Naive thymus-derived CD4-positive, alpha-beta T cell (primary cell): ENCODE measurements at places on chromosomes 7 and 10. TPM values are rescaled to one million over a fixed set of nuclear protein-coding genes. Genes with fewer than 3 reads are reported as not detected.

RAB19 gene
- 3.0 TPM for polyA plus RNA-seq

GSDME gene
- not detected for polyA plus RNA-seq

CPN1 gene
- polyA plus RNA-seq = not detected

LEP gene
- not detected for polyA plus RNA-seq

SPDYE5 gene
- 0.14 TPM for polyA plus RNA-seq

CTAGE6 gene
- polyA plus RNA-seq = not detected

ACTL6B gene
- not detected for polyA plus RNA-seq

CALN1 gene
- not detected for polyA plus RNA-seq

ANKRD2 gene
- not detected for polyA plus RNA-seq

PIK3AP1 gene
- polyA plus RNA-seq = 0.57 TPM

DNA sequence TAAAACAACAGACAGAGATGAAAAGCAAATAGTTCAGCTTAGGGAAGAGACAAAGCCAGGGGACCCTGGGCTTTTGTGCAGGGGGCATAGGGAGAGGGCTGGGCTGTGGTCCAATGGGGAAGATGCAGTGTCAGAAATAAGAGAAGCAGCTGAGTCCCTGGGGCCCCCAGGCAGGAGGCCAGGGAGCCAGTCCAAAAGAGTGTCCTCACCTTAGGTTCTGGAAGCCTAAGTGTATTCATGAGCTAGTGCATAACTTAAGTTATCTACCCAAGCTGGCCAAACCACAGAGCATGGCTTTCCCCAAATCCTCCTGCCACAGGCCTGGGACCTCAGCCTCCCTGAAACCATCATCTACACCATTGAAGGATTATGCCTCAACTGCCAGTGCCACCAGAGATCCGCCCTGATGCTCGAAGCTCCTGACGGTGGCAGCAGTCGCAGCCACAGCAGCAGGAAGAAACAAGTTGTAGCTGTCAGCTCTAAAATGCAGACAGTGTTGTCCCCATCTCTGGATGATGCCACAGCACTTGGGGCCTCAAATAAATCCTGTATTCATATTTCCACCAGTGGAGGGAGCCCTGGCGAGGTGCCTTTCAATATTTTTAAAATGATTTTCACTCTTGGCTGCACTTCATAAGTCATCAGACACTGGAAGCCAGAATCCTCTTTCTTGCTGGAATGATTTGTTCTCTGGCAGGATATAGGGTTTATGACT is 574.6 kb downstream of the GRID1 start:
- DNase-seq = no peak

DNA sequence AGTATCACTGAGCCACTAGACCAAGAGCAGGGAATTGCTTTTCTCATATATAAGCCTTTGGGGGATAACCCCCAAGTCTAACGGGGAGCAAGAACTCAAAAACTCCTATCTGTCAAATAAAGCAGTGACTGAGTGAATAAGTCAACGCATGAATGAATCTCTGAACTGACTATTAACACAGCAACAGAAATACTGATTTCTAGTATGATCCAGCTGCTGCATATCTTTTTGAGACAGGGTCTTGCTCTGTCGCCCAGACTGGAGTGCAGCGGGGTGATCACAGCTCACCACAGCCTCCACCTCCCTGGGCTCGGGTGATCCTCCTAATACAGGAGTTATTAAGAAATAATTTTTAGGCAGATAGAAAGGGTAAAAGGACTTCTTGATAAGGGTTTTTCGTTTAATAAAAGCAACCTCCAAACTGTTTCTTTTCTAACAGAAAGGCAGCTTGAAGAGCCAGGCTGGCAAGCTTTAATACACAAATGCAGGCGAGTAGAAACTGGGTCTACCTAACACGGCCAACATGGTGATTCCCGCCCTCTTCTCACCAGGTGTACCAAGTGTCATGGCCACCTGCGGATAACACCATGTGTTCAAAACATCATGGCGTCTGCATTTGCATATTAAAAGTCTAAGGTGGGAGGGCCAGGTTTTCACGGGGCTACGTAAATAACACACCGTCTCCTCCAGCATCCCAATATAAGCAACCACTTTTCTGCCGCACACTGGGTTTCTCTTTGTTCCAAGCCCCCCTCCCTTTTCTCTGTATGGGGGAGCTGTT is 631.9 kb downstream of the PARD3 start:
- DNase-seq = no peak

DNA sequence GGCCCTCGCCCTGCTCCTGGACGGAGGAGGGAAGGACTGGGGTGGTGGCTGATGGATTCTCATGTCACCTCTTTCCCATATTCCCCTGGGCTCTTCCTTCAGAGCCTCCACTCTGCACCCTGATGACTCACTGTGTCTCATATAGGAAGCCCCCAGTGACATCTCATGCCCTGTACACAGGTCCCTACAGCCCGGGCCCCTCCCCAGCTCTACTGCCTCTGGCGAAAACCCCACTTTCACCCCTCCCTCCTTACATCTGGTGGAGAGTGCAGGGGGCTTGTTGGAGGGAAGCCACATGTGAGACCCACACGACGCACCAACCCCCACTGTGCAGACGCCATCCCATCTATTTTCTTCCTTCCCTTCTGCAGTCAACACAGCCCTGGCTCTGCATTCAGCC is 72.8 kb upstream of the ZNF479 start:
- no peak for DNase-seq

DNA sequence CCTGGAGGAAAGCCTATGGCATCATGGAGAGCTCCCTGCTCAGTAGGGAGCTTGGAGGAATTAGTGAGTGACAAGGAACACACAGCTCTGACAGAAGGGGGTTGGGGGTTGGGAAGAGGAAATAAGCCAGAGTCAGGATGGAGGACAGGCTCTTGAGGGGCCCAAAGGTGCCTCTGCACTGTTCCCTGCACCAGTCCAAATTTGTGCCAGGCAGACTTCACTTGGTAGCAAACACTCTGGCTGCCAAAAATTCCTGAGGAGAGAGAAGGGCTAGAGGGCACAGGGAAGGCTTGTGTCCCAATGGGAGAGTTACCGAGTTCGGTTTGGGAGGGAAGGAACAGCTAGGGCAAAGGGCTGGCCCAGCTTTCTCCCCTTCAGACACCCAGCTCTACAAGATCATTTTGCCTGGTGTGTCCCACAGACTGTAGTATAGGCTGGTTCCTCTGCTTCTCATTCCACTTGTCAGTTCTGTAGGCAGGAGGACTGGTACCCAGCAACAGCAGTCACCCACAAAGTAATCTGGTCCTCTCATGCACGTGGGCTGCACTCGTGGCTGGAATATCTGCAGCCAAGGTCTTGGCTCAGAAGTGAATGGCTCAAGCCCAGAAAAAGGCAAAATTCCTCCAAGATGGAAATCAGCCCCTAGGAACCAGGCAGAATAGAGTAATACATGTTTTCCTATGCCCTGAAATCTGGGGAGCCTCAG is 8.0 kb upstream of the KCNIP2 start:
- DNase-seq = no peak

DNA sequence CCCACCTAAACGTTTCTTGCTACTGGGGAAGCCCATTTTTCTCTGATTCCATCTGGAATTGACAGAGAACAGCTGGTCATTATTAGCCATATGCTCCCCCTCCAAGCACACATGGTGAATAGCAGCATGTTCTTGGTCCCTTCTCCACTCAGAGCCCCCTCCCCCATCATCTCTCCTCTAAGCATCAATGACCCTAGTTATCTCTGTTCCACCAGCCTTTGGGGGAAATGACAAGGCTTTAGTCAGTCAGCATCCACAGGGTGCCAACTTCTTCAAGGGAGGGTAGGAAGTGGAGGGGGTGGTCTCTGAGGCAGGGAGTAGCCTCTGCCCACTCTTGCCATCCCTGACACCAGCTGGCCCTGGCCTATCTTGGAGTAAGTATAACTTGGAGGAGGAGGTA is 163.1 kb downstream of the UBE2H start:
- DNase-seq = no peak

GRCh38 chr7:82345886-82346285 is 97.7 kb downstream of the CACNA2D1 start:
- no peak for DNase-seq

- DNase-seq = no peak
Observed at GRCh38 chr10:50511492-50512213, 112.1 kb downstream of the SGMS1 start.

GRCh38 chr7:130878785-130879184 is 144.8 kb upstream of the KLF14 start:
- DNase-seq = no peak

DNA sequence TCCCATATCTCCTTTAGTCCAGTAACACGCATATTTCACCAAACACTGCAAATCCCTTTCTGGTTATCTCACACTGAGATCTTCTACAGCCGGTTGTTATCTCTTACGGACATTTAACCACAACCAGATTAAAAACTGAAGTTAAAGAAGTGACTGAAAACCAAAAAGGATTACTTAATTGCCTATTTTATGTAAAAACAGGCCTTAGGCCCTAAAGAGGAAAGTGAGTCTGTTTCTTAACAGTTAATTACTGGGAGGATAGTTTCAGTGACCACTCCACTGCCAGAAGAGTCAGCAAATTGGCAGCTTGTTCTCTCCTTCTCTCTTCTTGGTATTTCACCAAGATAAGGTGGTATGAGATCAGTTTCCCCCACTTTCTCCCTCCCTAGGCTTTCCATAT is 161.9 kb upstream of the MEOX2 start:
- no peak for DNase-seq

GRCh38 chr10:6320320-6321010 is 117.7 kb downstream of the PFKFB3 start:
- no peak for DNase-seq

DNA sequence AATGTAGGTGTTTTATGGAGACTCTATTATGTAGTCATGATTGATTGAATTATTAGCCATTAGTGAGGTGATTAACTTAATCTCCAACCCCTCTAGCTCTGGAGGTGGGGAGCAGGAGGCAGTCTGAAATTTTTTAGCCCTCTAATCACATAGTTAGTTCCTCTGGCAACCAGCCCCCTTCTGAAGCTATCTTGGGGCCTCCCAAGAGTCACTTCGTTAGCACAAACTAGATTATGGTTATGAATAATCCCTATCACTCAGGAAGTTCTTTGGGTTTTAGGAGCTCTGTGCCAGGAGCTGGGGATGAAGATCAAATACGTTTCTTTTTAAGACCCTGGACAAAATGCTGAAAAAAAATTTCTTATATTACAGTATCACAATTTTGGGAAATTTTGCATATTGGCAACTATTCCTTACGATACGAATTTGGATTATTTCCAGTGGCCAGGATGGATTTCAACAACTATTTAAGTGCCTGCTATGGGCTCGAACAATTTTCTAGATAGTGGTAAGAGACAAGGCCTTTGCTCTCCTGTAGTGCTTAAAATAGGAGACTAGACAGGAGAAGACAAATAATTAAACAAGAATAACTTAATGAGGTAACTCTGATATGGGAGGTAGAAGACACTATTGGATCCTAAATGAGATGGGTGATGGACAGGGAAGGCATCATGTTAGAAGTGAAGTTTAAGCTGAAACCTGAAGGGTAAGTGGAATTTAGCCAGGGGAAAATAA is 52.9 kb downstream of the BTAF1 start:
- no peak for DNase-seq

DNA sequence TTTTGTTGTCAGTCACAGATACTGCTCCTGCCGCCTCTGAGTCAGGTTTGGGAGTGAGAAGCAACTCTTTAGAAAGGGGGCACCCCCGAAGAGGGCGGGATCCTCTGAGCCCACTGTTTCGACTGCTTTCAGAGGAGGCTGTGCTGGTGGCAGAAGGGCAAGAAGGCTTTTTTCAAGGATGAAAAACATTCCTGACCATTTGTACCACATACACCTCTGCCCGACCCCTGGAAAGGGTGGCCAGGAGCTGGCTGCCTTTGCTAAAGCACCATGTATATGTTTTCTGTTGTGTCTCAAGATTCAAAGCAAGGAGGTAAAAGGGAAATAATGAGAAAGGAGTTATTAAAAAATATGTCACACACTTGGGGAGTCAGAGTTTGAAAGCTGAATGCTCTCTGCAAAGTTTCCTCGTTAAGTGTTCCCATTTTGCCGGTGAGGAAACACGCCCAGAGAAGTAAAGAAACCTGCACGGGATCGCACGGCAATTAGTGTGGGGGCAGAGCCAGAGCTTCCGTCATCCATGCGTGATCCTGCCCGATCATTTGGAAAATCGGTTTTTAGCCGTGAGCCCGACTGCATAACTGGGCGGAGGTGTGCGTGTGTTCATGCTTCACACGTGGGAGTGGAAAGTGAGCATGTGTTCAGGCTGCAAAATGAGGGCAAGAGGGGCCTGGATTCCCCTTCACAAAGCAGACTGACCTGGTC is 163.2 kb downstream of the ADAM12 start:
- no peak for DNase-seq

GRCh38 chr10:75433216-75433615 is 1.8 kb downstream of the LRMDA start:
- DNase-seq = no peak

GRCh38 chr10:102341038-102341688 is 54.3 kb upstream of the NFKB2 start:
- DNase-seq = no peak

GRCh38 chr10:48803801-48804584 is 119.3 kb downstream of the WDFY4 start:
- DNase-seq = no peak

- DNase-seq = no peak
Observed at GRCh38 chr10:110358869-110359629, 54.3 kb upstream of the SMNDC1 start.

DNA sequence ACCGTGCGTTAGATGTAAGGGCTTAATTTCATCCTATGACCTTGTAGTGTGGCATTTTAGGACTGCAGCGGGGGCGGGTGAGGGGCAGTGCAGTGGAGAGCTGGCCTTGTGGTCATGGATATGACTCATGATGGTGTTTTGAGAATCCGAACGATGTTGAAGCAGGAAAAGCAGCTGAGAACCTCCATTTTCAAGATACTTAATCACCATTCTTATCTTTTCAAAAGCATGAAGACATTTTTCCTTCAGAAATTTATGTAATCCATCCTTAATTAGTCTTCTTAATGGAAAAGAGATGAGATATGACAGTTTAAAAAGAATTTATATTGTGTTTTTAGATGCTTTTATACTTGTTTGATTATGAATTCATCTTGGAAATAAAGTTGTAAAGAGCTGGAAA is 9.6 kb downstream of the ATP5F1C start:
- no peak for DNase-seq

GRCh38 chr10:79250259-79250658 is 97.0 kb upstream of the PPIF start:
- no peak for DNase-seq

- DNase-seq = no peak
Observed at GRCh38 chr7:129146237-129146979, 1.9 kb downstream of the TSPAN33 start.

- no peak for DNase-seq
Observed at GRCh38 chr7:44491229-44491628, 771 bp upstream of the NUDCD3 start.

GRCh38 chr10:91077549-91078071 is 142.9 kb upstream of the PCGF5 start:
- no peak for DNase-seq

GRCh38 chr7:107396990-107397389 is 72.9 kb upstream of the GPR22 start:
- no peak for DNase-seq

DNA sequence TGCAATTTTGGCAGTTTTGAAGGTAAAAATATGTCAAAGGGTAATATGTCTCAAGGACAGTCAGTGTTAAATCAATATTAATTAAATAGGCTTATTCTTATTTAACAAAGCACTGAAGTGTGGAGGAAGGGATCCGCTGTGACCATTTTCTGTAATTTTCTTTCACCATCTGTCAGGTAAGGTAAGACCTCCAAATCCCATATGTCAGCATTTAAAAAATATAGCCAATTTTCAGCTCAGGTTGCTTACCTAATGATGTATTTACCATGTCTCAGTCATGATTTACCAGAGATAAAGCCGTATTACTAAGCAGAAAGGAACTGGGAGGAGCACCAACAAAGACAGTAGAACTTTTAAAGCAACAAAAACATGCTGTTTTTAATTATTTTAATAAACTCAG is 683.9 kb downstream of the CCSER2 start:
- no peak for DNase-seq
